Stimulated activated CD4-positive, alpha-beta T cell treated with anti-CD3 and anti-CD28 coated beads, TNF-alpha, amount 100 ng/mL, for 48 hours (primary cell): ENCODE measurements at places on chromosomes 3 and 15.

DNA sequence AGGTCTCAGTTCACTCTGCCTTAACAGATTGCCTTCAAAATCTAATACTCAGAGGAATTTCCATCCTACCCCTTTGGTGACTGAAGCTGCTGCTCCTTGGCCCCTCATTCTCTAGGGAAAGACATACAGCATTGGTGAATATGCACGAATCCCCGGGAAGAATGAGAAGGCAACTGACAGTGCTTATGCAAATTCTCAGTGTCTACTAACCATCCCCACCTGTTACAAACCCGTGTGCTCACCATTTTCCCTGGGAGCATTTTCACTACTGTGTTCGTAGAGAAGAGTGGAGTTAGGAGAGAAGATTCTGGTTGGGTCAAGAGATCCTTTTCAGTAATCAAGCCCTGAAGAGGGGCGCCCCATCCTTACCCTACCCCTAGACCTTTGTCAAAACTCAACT lies 37.7 kb downstream of the SYNM start:
- no peak for DNase-seq

DNA sequence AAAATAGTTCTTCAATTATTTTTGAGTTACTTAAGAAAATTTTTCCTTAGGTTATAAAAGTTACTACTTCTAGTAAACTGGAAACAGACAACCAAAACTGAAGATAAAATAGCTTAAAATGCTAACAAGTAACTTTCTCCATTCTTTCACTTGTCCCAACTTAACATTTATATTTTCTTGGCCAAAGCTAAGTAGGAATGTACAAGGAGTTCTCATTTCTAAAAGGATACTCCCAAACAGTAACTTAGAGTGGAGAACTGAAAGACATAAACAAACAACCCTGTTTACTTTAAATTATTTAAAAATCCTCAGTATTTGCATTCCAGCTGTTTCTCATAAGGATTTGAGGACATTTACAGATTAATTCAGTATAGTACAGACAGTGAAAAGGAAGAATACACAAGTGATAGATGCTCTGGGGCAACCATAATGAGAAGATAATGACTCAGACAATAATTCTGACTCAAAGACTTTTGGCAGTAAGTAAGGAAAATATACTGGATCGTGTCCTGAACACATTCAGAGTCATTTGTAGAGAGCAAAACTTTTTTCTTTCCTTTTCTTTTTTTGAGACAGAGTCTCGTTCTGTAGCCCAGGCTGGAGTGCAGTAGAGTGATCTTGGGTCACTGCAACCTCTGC lies 29.2 kb upstream of the ANXA2 start:
- DNase-seq = no peak

GRCh38 chr3:189137416-189137815 lies 34.4 kb upstream of the TPRG1 start:
- DNase-seq = no peak

DNA sequence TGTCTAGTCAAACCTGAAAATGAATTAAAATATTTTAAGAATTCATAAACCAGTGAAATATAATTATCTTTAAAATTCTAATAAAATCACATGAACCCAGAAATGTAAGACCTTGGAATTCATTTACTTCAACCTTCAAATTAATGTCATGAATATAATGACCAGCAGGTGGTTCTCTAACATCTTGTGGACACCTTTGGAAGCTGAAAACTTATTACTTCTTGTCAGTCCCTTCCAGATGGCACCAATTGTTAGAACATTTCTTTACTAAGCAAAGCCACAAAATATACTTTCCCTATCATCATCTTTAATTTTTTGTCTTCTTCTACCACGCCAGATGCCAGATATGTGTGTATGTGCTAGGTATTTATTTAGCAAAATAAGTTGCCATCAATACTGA lies 240.0 kb downstream of the MBNL1 start:
- no peak for DNase-seq

- DNase-seq = no peak
These were observed 121.9 kb downstream of the SLCO3A1 start for GRCh38 chr15:91975241-91975978.

- DNase-seq = no peak
These were observed 402.6 kb downstream of the NLGN1 start for GRCh38 chr3:173800154-173800553.

DNA sequence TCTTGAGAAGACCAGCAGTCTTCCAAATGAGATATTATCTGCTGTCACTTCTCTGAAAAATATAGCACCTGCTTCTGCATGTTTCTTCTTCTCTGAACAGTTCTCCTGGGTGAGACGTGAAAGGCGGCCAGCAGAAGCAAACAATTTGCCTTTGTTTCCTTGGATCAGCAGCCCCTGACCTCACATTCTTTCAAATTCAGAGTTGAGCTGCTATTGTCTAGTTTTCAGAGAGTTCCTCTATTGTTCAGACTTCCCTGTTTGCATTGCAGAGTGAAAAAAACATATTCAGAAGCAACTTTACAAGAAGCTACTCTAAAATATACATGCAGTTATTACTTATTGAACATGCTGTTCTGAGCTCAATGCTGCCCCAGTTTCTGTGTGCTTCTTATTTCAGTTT lies 653.6 kb downstream of the NAALADL2 start:
- DNase-seq = no peak
